ENCODE measurements at places on chromosomes 6 and 20.

- H3K27me3 ChIP-seq = no peaks in the 10 kb centered on the region
- no peak overlapping the region for H3K27ac ChIP-seq
- H3K36me3 ChIP-seq = no peaks in the 10 kb centered on the region
Observed at GRCh38 chr6:44119704-44120262, 7.5 kb downstream of the MRPL14 start.

- no peak overlapping the region for H3K27ac ChIP-seq
- H3K4me3 ChIP-seq = no peak overlapping the region
- DNase-seq = no peak
- no peaks in the 10 kb centered on the region for H3K36me3 ChIP-seq
- H3K4me1 ChIP-seq = peaks cover 23% of the 10 kb centered on the region
Observed at GRCh38 chr6:92767101-92767500, 652.3 kb downstream of the EPHA7 start.

GRCh38 chr20:20820104-20820503 lies 107.7 kb upstream of the RALGAPA2 start:
- peaks cover 27% of the 10 kb centered on the region for H3K27me3 ChIP-seq
- H3K36me3 ChIP-seq = no peaks in the 10 kb centered on the region
- no peak overlapping the region for H3K27ac ChIP-seq
- no peak for DNase-seq
- no peak overlapping the region for H3K4me3 ChIP-seq

- no peak for DNase-seq
- H3K27me3 ChIP-seq = no peaks in the 10 kb centered on the region
- peaks cover 4% of the 10 kb centered on the region for H3K36me3 ChIP-seq
- H3K4me1 ChIP-seq = peaks cover 72% of the 10 kb centered on the region
Observed at GRCh38 chr6:111600588-111601445, 4.9 kb downstream of the TRAF3IP2 start.
